Vein endothelial cell (primary cell): ENCODE measurements at places on chromosomes 5 and 9. TPM values are rescaled to one million over a fixed set of nuclear protein-coding genes. Genes with fewer than 3 reads are reported as not detected.

FBP2 gene
- total RNA-seq = not detected in 2 replicates

MARCOL gene
- not detected in 2 replicates for total RNA-seq

SOX30 gene
- not detected in 2 replicates for total RNA-seq

CDKN2A gene
- 10.0 and 18.0 TPM in 2 replicates for total RNA-seq

MYMK gene
- not detected in 2 replicates for total RNA-seq

MYORG gene
- 3.6 and 6.1 TPM in 2 replicates for total RNA-seq

MRPS2 gene
- 40.5 and 42.8 TPM in 2 replicates for total RNA-seq

PGM5 gene
- 3.2 and 4.9 TPM in 2 replicates for total RNA-seq

BHMT2 gene
- 0.65 and 3.0 TPM in 2 replicates for total RNA-seq

SSBP2 gene
- total RNA-seq = 8.4 and 8.8 TPM in 2 replicates

MCCC2 gene
- total RNA-seq = 23.5 and 34.3 TPM in 2 replicates

ADCY2 gene
- total RNA-seq = not detected in 2 replicates

SPATA31E1 gene
- not detected in 2 replicates for total RNA-seq

KCNN2 gene
- total RNA-seq = 2.6 and 3.3 TPM in 2 replicates

PRUNE2 gene
- 6.5 and 7.8 TPM in 2 replicates for total RNA-seq

GDF9 gene
- total RNA-seq = 0.19 and 0.33 TPM in 2 replicates

NTRK2 gene
- total RNA-seq = under 0.01 and 0.10 TPM in 2 replicates

PRSS3 gene
- total RNA-seq = 7.8 and 14.1 TPM in 2 replicates

DMRT3 gene
- total RNA-seq = not detected in 2 replicates

CNTLN gene
- 8.2 and 11.2 TPM in 2 replicates for total RNA-seq

ANKS6 gene
- 11.8 and 21.2 TPM in 2 replicates for total RNA-seq

ZNF483 gene
- 2.8 and 2.9 TPM in 2 replicates for total RNA-seq

ALDH1A1 gene
- total RNA-seq = 188 and 196 TPM in 2 replicates

SUB1 gene
- total RNA-seq = 94.7 and 159 TPM in 2 replicates

CCDC192 gene
- total RNA-seq = not detected in 2 replicates

MYO10 gene
- 133 and 138 TPM in 2 replicates for total RNA-seq

ANKRD31 gene
- total RNA-seq = under 0.01 and 0.10 TPM in 2 replicates

PHYHD1 gene
- 0.19 and 1.3 TPM in 2 replicates for total RNA-seq

EDIL3 gene
- total RNA-seq = 2.9 and 3.5 TPM in 2 replicates

ADRA1B gene
- total RNA-seq = 0.29 and 0.33 TPM in 2 replicates

FCN2 gene
- not detected in 2 replicates for total RNA-seq

CCDC152 gene
- 0.33 and 0.86 TPM in 2 replicates for total RNA-seq

VCP gene
- total RNA-seq = 411 and 514 TPM in 2 replicates

RETREG1 gene
- 0.10 TPM in 1 of 2 replicates, not detected in the other for total RNA-seq

DNM1 gene
- 0.48 and 0.98 TPM in 2 replicates for total RNA-seq

PCDHGC5 gene
- 1.3 and 1.4 TPM in 2 replicates for total RNA-seq

PCDHA1 gene
- total RNA-seq = not detected in 2 replicates

IFNA6 gene
- total RNA-seq = not detected in 2 replicates

TAF11L5 gene
- not detected in 2 replicates for total RNA-seq

NADK2 gene
- 12.1 and 12.4 TPM in 2 replicates for total RNA-seq

NEURL1B gene
- total RNA-seq = 0.65 and 1.6 TPM in 2 replicates

SLCO6A1 gene
- total RNA-seq = not detected in 2 replicates

ROPN1L gene
- total RNA-seq = 0.96 and 1.3 TPM in 2 replicates

C9 gene
- 0.29 TPM in 1 of 2 replicates, not detected in the other for total RNA-seq

KIAA0825 gene
- 2.6 and 3.5 TPM in 2 replicates for total RNA-seq

FAM221B gene
- not detected in 2 replicates for total RNA-seq

UNC5A gene
- under 0.01 and 1.2 TPM in 2 replicates for total RNA-seq

ELOVL7 gene
- 0.10 TPM in 1 of 2 replicates, not detected in the other for total RNA-seq

GMCL2 gene
- total RNA-seq = under 0.01 TPM in 1 of 2 replicates, not detected in the other

ENTREP1 gene
- 6.1 and 9.8 TPM in 2 replicates for total RNA-seq

SPINK7 gene
- total RNA-seq = not detected in 2 replicates

SIT1 gene
- total RNA-seq = not detected in 2 replicates

RNF208 gene
- 0.19 and 0.65 TPM in 2 replicates for total RNA-seq

SLC6A3 gene
- not detected in 2 replicates for total RNA-seq

PDZD2 gene
- 3.9 and 6.9 TPM in 2 replicates for total RNA-seq

TXN gene
- 183 and 248 TPM in 2 replicates for total RNA-seq
